Epithelial cell of prostate (primary cell): ENCODE measurements at places on chromosomes 6 and 20.

- no peak for DNase-seq
These were observed 58.7 kb upstream of the ARMC2 start for GRCh38 chr6:108789475-108789874.

GRCh38 chr6:101528801-101529200 is 135.3 kb downstream of the GRIK2 start:
- DNase-seq = no peak

DNA sequence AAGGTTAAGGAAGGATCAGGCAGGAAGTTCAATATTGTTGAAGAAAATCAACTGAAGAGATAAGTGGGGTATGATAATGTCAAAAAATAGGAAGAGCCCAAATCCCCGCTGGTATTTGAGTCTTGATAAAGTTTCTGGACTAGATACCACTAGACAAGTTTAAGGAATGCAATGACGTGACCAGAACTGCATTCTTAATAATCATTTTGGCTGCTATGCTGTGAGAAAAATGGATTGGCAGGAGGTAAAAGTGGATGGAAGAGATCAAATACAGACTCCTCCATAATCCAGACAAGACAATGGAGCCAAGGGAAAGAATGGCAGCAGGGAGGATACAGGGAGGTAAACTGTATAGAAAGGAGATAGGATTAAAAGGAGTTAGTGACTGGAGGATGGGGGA is 128.2 kb downstream of the COL12A1 start:
- DNase-seq = no peak

DNA sequence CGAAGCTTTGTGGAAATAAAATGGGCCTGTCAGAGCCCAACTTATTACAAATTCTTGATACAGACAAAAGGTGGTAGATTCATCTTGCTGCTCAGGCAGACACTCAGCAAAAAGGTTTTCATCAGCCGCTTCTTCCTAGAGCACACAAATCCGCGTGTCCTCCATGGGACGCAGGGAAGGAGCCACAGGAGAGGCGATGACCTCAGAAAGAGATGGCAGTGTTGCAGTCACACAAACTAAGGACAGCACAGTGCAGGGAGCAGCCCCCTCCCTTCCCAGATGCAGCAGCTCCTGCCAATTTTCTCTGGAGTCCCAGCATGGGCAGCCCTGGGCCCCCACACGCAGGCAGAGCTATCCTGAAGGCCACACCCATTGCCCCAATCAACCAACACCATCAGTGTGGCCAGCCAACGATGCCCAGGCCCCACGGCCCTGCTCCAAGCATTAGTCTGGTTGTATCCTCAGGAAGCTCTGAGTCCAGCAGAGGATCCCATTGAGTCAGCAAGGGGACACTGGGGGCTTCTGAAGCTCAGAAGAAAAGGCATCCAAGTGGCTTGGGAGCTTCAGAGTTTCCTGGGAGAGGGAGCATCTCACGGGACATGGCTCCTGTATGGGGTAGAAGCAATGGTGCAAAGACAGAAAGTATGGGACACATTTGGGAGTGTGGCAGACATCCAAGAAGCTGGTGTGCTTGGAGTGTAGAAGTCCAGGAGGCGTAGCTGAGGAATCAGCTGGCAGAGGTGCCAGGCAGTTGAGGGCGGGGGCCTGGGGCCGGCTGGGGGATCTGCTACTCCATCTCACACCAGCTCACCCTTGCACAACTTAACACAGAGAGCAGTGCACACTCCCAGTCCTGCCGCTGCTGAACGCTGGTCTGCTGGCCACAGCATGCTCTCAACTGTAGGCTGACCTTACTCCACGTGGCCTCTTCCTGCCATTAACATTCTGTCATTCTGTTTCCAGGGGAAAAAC is 142.1 kb upstream of the CST7 start:
- DNase-seq = no peak

DNA sequence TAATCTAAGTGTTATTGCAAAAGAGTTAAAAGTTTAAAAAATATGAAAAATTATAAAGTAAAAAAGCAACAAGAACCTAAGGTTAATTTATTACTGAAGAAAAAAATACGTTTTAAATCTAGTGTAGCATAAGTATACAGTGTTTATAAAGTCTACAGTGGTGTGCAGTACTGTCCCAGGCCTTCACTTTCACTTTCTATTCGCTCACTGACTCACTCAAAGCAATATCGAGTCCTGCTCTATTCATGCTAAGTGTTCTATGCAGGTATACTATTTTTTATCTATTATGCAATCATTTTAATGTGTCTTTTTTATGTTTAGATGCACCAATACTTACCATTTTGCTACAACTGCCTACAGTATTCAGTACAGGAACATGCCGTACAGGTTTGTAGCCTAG is 113.0 kb downstream of the MANEA start:
- no peak for DNase-seq

DNA sequence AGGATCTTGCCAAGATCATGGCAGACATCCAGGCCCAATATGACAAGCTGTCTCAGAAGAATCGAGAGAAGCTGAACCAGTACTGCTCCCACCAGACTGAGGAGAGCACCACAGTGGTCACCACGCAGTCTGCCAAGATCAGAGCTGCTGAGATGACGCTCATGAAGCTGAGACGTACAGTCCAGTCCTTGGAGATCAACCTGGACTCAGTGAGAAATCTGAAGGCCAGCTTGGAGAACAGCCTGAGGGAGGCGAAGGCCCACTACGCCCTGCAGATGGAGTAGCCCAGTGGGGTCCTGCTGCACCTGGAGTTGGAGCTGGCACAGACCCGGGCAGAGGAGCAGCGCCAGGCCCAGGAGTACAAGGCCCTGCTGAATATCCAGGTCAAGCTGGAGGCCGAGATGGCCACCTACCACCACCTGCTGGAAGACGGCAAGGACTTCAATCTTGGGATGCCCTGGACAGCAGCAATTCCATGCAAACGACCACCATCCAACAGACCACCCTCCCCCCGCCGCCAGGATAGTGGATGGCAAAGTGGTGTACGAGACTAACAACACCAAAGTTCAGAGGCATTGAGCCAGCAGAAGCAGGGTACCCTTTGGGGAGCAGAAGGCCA is 44.7 kb upstream of the GRM4 start:
- no peak for DNase-seq

DNA sequence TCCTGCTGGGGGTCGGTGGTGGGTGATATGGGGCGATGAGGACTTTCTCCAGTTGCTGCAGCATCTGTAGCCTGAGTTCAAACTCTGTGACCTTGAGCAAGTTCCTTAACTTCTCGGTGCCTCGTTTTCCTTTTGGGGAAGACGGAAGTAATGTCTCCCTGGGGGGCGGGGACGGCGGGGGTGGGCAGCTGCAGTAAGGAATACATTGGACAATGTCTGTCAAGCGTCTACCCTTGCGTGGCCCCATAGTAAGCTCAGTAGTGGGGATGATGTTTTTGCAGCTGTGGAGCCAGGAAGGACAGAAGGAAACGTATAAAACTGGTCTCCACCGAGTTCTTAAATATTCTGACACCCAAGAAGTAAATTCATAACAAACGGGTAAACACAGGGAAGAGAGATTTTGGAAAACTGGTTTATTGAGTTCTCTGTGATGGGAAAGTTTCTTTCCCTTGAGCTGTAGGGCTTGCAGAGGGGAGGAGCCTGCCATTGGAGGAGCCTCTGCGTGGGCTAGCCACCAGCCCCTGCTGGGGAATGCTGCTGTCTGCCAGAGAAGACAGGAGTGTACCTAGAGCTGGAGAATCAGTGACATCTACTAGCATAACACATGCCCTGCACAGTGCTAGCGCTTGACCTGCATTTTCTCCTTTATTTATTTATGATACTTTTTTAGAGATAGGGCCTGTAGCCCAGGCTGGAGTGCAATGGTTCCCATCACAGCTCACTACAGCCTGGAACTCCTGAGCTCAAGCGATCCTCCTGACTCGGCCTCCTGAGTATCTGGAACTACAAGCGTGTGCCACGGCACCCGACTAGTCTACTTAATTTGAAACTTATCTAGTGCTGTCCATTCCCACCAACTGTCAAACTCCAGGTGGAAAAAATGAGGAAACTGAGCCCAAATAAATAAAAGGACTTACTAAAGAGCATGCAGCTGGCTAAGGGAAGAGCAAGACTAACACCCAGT is 1.2 kb upstream of the ACSS1 start:
- DNase-seq = no peak

GRCh38 chr6:34142061-34142998 is 3.6 kb downstream of the GRM4 start:
- no peak for DNase-seq

GRCh38 chr20:31661625-31662371 is 24.1 kb downstream of the COX4I2 start:
- no peak for DNase-seq

GRCh38 chr6:163164175-163164900 is 250.2 kb upstream of the QKI start:
- no peak for DNase-seq

DNA sequence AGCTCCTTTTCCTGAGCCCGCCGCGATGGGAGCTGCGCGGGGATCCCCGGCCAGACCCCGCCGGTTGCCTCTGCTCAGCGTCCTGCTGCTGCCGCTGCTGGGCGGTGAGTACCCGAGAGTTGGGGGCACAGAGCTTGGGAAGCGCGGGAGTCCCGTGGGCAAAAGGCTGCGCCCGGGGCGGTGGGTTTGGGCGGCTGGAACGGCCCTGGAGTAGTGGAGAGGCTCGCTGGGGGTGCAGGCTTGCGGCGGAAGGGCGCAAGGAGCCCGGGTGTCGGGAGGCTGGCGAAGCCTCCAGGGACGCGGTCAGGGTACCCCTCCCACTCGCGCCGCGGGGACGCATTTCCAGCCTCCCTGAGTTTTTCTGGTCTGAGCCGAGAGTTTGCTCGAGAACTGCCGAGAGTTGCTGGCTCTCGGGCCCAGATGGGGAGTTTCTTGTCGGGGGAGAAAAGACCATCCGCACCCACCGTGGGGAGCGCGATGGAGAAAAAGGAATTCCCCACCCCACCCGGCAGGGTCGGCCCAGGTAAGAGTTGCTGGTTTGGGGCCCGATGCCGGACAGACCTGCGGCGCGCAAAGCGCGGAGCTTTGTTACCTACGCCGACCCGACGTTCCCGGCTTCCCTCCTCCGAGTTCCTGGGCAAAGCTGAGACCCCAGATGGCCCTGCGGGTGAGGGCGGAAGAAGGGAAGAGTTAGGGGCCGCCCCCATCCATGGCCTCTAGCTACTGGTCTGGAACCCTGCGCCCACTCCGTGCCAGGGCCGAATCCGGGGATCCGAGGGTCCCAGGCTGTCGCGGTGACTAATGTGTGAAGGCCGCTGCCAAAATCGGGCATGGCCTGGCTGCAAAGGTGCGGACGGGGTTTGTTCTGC is 584 bp downstream of the PTK7 start:
- no peak for DNase-seq

DNA sequence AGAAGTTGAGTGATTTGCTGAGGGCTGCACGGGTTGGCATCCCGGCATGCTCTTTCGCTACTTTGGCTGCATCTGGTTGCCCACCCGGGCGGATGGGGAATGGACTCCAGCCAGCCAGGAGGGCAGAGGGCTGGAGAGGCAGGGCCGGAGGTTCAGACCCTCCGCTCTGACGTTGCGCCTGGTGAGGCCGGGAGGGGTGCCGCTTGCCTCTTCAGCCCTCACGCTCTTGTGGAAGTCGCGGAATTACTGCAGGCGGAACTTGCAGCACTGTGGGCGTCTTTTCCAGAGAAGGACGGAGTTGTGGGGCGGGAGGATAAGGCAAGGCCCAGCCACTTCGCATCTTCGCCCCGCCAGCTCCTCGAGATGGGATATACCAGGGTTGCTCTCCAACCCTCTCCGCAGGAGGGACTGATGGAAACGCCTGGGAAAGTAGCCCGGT is 656 bp downstream of the RTEL1 start:
- no peak for DNase-seq

GRCh38 chr6:2917801-2918445 is 14.8 kb upstream of the SERPINB9 start:
- no peak for DNase-seq

DNA sequence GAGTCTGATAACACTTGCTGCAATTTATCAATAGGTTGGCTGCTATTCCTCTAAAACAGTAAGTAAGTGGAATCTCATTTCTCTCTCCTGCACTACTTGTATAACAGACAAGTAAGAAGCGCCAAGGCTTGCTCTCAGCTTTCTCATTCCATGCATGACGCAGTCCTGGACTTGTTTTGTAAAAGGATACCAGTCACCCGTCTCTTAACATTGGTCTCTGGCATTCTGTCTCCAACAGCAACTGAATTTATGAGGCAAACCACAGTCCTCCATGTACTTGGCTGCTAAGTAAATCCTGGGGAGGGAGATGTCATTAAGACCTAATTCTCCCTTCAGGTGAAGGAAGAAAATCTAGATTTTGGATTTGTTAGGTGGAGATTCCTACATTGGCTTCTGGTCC is 115.4 kb downstream of the OPN5 start:
- no peak for DNase-seq

- no peak for DNase-seq
These were observed 802 bp downstream of the PEX7 start for GRCh38 chr6:136823128-136823660.

DNA sequence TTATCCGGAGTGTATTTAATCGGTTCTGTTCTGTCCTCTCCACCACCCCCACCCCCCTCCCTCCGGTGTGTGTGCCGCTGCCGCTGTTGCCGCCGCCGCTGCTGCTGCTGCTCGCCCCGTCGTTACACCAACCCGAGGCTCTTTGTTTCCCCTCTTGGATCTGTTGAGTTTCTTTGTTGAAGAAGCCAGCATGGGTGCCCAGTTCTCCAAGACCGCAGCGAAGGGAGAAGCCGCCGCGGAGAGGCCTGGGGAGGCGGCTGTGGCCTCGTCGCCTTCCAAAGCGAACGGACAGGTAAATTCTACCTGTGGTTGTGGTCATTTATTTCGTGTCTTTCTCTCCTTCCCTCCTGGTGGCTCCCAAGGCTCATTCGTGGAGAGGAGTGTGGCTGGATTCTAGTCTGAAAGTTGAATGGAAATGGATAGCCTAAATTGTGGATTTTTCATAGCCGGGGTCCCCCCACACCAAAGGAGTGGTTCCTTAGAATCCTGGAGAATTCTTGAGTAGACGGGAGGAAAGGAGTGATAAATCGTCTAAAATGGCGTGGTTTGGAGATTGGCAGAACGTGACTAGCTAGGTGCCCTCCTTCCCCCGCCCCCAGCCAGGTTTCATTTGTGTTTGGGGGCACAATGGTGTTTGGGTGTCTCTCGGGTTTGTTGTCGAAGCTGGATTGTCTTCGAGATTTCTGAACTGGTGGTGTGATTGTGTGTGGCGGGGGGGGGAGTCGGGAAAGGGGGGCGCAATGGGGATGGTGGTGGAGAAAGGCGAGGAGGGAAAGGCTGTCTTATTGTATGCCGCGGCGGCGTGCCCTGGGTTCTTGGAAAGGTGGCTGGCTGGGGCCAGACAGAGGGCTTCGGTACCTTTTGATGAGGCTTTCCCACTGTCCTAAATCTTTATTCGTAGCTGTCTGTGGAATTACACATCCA is 673 bp downstream of the MARCKS start:
- DNase-seq = no peak

- no peak for DNase-seq
These were observed 153.9 kb downstream of the SOX4 start for GRCh38 chr6:21747441-21747840.

GRCh38 chr20:46341074-46342009 is 33.0 kb upstream of the CDH22 start:
- DNase-seq = no peak
